ENCODE measurements at places on chromosomes 5 and 9.
A peak's percentile ranks its signal among the peaks of the same experiment; 100 is the strongest.

GRCh38 chr5:127308945-127309344 is 18.3 kb downstream of the MEGF10 start:
- no peak for DNase-seq

- DNase-seq = peak; percentile 59
Observed at GRCh38 chr9:71819115-71819739, 50.9 kb upstream of the CEMIP2 start.

- DNase-seq = no peak
Observed at GRCh38 chr9:132054024-132054423, 25.6 kb downstream of the MED27 start.

DNA sequence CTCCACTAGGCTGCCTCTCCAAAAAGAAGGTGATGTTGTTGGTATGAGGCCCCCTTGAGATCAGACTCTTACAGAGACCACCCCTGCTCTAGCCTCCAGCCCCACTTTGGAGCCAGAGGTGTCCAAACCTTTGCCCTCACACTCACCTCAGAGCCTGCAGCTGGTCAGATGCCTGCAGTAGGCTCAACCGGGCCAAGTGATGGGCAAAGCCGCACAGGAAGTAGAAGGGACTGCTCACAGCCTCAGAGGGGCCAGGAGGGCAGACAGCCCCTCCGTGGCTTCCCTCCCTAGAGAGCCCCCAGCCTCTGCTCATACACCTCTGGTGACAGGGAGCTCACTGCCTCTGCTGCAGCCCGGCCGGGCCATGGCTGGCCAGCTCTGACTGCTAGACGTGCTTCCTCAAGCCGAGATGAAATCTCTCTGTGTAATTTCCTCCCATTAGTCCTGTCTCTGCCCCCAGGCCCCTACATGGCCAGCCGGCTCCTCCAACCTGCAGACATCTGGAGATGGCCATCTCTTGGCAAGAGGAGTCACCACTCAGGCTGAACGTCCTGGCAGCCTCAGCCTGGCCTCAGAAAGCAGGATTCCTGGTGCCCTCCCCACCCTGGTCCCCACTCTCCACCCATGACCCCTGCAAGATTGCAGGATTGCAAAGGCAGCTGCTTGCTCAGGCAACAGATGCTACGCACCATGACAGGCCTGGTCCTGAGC is 7.3 kb upstream of the TCF7 start:
- DNase-seq = no peak
